ENCODE measurements at places on chromosomes 1 and 21.

GRCh38 chr1:226690460-226690982, 48.6 kb downstream of the ITPKB start:
- DNase-seq, result peak; percentile 29

- DNase-seq, result no peak
Observed at GRCh38 chr21:26425576-26425975, 147.5 kb downstream of the CYYR1 start.

GRCh38 chr1:233916706-233917105, 12.2 kb downstream of the SLC35F3 start:
- no peak for DNase-seq

GRCh38 chr1:7070389-7071029, 285.3 kb downstream of the CAMTA1 start:
- peak; percentile 77 for DNase-seq

GRCh38 chr1:93678946-93679480, 2.6 kb downstream of the BCAR3 start:
- DNase-seq, result no peak

GRCh38 chr1:183023601-183024316, 539 bp downstream of the LAMC1 start:
- peak; percentile 58 for DNase-seq

- no peak for DNase-seq
Observed at GRCh38 chr21:46008893-46009621, 27.5 kb downstream of the COL6A1 start.

GRCh38 chr1:168958562-168959289, 147.8 kb upstream of the ATP1B1 start:
- peak; percentile 29 for DNase-seq

GRCh38 chr21:42226626-42227025, 7.7 kb downstream of the ABCG1 start:
- no peak for DNase-seq

DNA sequence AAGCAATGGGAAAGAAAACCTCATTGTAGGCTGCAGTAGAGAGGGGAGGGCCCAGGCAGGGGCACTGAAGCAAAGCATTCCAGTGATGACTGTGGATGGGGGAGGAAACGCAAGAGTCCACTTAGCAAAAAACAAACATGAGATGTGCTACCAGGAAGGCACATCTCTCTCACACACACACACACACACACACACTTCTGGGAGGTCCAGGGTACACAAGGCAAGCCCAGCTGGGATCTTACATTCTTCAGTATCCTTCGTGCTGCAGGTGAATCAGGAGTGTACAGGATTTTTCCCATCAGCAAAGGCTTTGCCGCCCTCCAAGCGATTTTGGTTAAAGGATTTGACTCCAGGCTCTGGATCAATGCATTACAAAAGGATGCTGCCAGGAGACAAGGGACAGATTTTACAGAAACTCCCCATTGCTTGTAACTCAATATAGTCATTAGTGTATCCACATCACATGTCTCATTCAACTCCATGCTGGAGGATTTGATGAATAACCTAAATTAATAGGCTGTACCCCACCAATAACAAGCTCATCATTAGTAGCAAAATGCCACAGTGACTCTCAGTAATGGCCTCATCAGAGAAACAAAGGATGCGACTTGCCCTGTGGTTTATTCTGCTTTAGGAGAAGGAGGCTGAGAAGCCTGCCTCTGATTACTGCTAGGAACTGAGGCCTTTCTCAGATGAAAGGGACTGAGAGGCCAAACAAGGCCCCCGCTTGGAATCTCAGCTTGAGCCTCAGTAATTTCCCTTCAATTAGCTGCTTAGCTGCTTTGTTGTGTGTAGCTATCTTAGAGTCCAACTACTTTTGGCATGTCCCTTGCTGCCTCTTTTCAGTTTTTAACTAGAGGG, 41.6 kb downstream of the ABCA4 start:
- no peak for DNase-seq

- DNase-seq, result peak; percentile 13
Observed at GRCh38 chr21:29939104-29939923, 482 bp downstream of the GRIK1 start.

DNA sequence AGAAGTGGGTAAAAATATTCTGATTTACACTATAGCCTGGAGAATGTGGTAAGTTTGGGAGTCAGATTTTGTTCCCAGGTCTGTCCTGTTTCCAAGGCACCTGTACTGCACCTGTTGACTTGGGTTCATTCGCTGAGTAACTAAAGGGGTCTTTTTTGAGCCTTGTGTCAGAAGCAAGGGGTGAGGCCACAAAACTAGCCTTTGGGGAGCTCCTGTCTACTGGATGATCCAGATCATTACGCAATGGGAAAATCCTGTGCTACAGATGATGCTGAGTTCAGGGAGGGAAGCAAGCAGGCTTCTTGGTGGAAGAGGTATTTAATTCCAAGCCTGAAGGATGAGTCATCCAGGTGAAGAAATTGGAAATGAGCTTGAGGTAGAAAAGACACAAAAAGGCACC, 424.0 kb downstream of the MATN1 start:
- DNase-seq, result no peak

DNA sequence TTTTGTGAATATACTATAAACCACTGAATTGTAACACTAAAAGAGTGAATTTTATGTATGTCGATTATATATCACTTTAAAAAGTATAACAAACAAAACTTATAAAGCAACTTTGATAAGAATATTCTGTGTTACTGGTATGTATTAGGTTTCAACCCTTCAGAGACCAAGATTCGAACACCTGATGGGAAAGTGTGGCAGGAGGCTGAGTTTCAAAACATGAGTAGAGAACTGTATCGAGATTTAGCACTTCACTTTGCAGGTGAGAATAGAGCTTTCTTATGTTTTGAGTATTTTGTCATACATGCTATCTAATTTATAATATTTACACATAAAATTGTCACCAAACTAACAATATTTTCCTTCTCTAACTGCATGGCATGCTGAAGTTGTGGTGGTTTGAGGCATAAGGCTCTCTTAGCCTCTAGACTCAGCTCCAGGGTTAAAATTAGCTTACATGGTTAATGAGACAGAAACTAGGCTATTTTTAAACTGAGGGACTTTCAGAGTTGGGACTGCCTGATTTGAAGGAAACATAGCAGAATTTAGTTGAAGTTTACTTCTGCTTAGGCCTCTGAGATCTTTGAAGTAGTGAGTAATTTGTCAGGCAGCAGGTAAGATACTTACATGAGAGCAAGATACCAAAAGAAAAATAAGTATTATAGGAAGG, 48.6 kb downstream of the CEP350 start:
- no peak for DNase-seq

DNA sequence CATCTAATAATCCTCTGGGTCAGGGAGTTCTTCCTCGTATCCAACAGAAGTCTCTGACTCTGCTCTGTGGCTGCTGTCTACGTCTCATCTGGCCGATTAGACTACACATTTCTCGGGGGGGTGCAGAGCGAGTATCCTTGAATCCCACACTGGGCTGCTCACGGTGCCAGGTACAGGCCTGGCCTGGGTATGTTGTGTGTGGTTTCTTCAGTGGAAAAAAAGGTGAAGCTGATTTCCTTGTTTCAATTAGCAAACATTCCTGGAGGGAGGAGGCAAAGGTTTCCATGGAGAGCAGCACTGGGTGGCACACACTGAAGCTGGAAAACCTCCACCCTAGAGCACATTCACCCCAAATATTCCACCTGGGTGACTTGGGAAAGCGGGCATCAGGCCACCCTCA, 2.0 kb upstream of the RAB7B start:
- DNase-seq, result no peak

DNA sequence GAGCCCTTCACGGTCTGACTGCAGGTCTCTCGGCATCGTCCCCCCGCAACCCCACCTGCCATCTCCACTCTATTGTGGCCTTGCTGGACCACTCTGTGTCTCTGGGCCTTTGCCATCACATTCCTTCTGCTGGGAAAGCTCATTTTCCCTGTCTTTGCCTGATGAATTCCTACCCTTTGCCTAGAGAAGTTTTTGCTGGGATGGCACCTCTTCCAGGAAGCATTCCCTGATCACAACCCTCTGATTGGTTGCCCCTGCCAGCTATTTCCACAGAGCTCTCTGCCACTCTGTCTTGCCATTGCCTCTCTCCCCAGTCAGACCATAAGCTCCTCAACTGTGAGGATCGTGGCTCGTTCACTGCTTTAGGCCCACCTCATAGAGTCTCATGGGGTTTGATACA, 28.9 kb upstream of the GPR37L1 start:
- no peak for DNase-seq

GRCh38 chr1:209411491-209411929, 172.0 kb upstream of the CAMK1G start:
- peak; percentile 65 for DNase-seq

DNA sequence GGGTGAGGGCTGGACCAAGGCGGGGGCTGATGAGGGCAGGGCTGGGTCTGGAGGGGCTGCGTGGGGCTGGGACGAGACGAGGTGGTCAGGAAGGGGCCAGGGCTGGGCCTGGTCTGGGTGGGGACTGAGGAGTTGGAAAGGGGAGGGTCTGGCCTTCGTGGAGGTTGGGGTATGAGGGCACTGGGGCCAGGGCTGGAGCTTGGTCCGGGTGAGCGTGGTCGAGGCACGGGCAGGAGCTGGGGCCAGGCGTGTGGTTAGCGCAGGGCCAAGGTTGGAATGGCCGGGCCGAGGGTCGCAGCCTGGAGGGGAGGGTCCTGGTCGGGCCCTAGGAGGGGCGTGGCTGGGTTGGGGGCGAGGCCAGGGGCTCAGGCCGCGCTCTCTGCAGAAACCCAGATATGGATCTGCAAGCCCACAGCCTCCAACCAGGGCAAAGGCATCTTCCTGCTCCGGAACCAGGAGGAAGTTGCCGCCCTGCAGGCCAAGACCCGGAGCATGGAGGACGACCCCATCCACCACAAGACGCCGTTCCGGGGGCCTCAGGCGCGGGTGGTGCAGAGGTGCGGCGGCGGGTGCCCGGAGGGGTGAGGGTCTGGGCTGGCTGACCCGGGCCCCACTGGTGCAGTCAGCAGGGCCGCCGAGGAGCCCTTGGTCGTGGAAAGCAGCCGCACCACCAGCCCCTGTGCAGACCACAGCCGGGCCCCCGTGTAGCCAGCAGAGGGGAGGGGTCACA, 9.0 kb downstream of the TTLL10 start:
- no peak for DNase-seq

GRCh38 chr1:57908147-57908890, 484.5 kb upstream of the DAB1 start:
- DNase-seq, result no peak

GRCh38 chr1:59697150-59697800, 117.5 kb upstream of the HOOK1 start:
- no peak for DNase-seq

GRCh38 chr1:206723462-206723804, 38.7 kb downstream of the MAPKAPK2 start:
- no peak for DNase-seq

DNA sequence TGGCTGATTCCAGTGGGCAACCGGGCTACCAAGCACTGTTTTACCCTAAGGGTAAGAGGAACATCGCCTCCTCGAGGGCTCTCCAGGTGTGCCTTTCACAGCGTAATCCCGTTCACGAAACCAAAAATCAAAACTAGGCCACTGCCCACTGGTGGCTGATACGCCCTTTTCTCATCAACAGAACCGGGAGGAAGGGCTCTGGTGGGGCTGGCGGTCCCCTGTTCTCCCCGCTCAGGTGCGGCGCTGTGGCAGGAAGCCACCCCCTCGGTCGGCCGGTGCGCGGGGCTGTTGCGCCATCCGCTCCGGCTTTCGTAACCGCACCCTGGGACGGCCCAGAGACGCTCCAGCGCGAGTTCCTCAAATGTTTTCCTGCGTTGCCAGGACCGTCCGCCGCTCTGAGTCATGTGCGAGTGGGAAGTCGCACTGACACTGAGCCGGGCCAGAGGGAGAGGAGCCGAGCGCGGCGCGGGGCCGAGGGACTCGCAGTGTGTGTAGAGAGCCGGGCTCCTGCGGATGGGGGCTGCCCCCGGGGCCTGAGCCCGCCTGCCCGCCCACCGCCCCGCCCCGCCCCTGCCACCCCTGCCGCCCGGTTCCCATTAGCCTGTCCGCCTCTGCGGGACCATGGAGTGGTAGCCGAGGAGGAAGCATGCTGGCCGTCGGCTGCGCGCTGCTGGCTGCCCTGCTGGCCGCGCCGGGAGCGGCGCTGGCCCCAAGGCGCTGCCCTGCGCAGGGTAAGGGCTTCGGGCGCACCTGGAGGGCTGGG, at the start of gene IL6R:
Gene IL6R (plus strand): TSS at position 360 of the 763 bp plus-strand sequence. CDS start 287 bp downstream, at position 647.
- peak; percentile 95 for DNase-seq

DNA sequence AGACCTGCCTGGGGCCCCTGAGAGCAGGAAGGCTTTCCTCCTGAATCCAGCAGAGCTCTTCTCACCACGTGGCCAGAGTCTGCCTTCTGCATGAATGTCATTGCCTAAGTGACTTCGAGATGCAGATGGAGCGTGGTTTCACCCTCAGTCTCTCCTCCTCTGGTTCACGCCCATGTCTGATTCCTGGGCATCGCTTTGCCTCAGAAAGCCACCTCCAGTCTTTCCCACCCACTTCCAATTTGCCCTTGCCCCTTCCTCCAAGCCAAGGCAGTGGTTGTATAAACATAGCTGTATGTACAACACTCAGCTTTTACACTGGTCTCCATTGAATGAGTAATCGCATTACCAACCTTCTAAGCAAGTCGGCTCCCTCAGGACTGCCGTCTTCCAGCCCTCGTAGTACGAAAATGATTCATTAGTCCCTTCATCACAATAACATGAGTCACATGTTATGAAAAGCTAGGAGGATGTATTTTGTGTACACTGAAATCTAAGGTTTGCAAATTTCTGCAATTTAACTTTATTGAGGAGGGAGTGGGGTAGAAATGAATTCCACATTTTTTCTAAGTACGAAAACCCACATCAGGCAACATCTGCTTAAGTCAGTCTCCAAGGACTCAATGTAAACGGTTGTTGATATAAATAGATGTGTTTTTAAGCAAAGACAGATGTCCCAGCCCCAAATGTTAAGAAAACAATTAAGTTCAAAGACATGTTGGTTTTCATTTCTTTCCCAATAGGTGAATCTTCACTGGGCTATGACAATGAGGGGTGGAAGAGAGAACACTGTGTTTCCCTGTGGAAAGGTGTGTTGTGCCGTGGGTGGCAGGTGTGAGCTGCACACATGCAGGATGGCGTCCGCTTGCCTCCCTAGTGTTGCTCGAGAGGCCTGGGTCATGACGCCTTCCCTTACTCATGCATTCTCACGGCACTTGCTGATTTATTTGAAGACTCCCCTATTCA, 32.3 kb upstream of the ETS2 start:
- DNase-seq, result peak; percentile 92

GRCh38 chr1:115056395-115056798, 26.8 kb downstream of the TSHB start:
- DNase-seq, result peak; percentile 62

- DNase-seq, result peak; percentile 64
Observed at GRCh38 chr1:22611530-22611947, 24.9 kb upstream of the C1QA start.

GRCh38 chr1:236172041-236172579, 29.8 kb downstream of the GPR137B start:
- peak; percentile 8 for DNase-seq

- DNase-seq, result no peak
Observed at GRCh38 chr1:61175976-61176375, 93.6 kb downstream of the NFIA start.

GRCh38 chr1:34406833-34407539, 230.3 kb downstream of the C1orf94 start:
- DNase-seq, result no peak

GRCh38 chr1:219774386-219774785, 154.0 kb downstream of the SLC30A10 start:
- DNase-seq, result no peak

Data from cardiac fibroblast (primary cell).